ENCODE measurements at places on chromosomes 7 and 10.
A peak's percentile ranks its signal among the peaks of the same experiment; 100 is the strongest.

DNA sequence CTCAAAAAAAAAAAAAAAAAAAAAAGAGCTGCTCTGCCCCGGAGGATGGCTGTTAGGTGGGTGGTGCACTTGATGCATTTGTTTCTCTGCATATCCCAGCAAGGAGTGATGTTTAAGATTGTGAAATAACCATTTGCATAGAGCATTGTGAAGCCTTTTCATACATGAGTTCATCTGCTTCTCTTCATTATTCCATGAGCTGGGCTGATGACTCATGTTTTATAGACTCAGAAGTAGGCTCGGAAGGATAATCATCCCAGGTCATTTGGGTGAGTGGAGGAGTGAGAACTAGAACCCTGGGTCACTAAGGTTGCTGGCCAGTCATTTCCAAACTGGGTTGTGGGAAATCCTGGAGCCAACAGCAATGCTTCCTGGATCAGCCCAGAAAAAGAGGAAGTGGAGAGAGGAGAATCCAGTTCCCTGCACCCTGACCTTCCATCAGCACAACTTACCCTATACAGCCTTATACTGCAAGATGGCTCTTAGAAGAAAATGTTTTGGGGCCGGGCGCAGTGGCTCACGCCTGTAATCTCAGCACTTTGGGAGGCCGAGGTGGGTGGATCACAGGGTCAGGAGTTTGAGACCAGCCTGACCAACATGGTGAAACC lies 45.3 kb downstream of the TACC2 start:
- DNase-seq = peak; percentile 10

DNA sequence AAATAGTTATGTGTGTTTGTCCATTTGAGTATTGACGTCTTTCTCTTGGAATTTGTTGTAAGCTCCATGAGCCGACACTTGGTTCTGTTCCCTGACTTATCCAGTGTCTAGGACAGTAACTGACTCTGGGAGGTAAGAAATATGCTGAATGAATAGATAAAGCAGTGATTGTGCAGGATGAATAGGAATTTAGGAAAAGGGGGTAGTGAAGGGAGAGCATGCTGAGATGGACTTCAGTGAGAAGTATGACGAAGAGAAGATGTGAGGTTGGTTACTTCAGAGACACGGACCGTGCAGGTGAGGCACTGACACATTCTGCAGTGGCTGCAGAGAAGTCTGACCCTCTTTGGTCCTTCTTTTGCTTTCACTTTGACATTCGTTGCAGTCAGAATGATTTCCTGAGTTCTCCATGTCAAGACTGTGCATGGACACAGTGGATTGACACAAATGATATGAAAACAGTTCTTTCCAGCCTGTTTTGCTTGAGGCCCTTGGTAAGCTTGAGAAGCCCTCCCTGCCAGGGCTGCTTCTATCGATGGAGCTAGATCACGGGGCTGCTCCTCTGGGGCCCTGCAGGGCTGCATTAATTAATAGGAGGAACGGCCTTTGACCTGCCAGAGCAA lies 261.5 kb upstream of the SORCS1 start:
- DNase-seq = no peak

DNA sequence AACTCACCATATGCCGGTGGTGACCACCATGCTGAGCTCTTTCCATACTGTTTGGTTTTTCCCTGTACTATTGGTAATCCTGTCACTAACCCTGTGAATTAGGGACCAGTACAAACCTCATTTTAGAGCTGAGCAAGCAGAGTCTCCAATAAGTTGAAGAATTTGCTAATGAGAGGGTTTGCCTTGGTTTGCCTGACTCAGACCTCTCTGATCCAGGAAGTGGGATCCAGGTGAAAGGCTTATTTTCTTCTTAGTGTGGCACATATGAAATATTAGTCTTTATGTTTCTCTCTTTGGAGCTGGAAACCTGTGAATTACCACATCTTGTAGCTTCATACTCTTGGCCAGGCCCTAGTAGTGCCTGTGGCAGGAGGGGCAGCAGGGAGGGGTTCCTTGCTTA lies 114.1 kb upstream of the IGFBP3 start:
- DNase-seq = peak; percentile 44

DNA sequence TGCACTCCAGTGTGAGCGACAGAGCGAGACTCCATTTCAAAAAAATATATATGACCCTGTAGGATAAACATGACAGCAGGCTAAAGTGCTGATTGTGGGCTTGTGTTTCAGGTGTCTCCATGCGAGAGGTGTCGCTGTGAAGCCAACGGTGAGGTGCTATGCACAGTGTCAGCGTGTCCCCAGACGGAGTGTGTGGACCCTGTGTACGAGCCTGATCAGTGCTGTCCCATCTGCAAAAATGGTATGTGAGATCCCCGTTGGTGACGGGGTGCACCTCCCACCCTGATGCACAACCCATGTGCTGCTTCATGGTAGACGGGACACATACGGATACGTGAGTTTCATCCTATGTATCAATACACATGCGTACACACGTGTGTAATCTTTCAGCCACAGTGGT lies 29.2 kb downstream of the VWC2 start:
- DNase-seq = no peak

DNA sequence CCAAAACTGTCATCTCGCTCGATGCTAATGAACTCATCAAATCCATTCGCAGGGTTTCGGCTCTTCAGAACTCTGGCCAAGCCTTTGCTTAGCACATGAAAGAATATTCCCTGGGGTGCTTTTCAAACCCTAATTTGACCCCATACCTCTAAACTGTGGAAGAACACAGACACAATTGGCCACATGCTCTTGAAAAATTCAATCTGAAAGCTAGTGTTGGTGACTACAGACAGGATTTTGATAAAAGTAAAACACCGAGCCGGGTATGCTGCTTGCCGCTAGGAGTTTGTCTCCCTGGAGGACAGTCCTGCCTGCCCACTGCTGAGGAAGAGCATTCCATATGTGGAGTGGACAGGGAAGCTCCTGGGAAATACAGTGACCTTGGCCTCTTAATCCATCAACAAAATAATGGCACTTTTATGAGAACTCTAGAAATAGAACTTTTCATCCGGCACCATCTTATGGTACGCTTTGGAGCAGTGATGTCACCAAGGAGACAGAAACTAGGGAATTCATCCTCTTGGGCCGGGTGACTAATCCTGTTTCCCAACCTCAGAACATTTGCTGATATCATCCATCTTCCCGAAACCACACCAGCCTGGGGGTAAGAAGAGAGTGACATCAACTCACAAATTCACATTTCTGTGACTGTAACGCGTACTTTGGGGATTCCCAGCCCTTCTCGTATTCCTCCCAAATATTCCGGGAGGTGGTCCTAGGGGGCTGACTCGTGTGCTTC lies 34.2 kb downstream of the MTURN start:
- DNase-seq = peak; percentile 97

GRCh38 chr10:123502983-123503382 lies 163.2 kb upstream of the GPR26 start:
- DNase-seq = no peak

DNA sequence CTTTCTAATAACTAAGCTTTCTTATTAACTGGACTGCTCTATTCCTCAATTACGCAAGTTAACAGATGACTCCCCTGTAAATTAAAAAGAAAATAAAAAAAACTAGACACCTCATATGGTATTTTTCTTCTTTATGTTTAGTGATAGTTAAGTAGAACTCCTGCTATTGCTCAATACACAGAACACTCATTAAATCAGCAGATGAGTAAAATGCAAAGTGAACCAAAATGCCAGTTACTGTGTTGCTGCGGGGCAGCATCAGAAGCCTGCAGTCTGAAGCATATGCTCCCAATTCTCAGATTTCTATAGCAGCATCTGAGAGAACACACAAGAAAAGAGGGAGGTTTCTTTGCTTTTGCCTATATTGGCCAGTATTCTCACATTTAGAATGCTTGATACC lies 28.4 kb downstream of the CDK6 start:
- no peak for DNase-seq

GRCh38 chr7:137618748-137619147 lies 228.0 kb downstream of the DGKI start:
- DNase-seq = no peak

DNA sequence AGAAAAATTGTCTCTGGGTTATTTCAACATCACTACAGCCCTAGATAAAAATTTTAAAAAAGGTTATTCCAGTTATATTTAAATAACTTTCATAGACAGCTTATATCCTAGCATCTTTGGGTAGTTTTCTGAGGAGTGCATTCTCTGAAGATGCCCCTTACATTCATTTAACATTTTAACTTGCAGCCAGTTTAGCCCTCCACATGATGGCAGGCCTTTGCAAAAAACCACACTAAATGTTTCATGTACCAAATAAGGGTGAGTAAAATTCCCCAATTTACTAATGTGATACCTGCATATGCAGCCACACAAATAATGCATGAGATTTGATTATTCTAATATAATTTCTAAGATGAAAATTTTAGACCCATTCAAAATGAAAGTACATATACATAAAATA lies 108.4 kb upstream of the ZWINT start:
- no peak for DNase-seq

DNA sequence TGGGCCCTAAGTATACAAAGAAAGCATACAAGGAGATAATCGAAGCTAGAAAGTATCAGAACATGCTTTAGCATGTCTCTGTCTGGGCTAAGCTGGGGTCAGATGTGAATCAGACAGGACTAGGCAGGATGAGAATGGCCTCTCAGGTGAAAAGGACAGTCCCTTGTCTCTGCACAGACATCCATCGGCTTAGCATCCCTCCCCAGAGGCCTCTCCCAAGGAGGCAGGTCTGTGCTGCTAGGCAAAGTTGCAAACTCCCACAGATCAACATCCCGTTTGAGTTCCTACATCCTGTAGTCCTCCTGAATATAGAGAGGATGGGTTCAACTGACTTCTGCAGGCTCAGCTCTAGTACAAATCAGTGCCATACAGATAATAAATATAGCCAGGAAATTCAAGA lies 24.5 kb downstream of the CHST15 start:
- no peak for DNase-seq

DNA sequence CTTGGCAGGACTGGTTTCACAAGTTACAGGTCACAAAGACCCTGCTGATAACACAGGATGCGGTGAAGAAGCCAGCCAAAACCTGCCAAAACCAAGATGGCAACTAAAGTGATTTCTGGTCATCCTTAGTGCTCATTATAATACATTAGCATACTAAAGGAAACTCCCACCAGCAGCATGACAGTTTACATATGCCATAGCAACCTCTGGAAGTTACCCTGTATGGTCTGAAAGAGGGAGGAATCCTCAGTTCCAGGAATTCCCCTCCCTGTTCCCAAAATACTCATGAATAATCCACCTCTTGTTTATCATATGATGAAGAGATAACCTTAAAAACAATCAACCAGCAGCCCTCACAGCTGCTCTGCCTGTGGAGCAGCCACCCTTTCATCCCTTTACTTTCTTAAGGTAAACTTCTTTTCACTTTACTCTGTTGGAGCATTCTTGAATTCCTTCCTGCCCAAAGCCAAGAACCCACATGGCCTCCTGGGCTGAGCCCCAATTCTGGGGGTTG lies 21.9 kb downstream of the DPY19L1 start:
- no peak for DNase-seq

DNA sequence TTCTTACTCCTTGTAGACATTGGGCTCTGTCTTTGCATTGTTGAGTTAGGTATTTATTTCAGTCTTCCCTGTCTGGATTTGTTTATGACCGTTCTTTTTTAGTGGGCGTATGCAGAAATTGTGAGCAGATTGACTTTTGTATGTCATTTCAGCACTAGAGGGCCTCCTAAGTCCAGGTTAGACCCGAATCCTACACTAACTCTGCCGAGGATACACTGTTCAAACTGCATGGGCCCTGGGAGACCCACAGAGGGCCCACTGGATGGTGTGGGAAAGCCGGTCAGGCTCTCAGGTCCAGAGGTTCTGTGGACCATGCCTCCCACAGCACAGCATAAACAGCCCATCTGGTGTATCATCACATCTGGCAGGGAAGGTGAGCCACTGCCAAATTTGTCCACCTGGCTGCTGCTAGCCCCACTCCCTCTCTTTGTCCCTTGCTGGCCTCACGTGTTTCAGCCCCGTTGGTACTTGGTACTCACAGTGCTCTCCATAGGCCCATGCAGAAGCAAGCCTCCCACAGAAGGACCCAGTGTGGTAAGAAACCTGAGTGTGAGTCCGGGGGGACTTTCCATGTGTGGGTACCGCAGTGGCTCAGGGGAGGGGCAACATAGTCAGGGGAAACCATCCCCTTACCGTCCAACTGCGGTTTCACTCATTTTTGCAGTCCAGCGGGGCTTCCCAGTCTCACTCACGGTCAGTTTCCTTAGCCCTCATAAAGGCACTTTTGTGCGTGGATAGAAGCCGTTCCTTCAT lies 112.8 kb downstream of the APBB1IP start:
- peak; percentile 10 for DNase-seq

DNA sequence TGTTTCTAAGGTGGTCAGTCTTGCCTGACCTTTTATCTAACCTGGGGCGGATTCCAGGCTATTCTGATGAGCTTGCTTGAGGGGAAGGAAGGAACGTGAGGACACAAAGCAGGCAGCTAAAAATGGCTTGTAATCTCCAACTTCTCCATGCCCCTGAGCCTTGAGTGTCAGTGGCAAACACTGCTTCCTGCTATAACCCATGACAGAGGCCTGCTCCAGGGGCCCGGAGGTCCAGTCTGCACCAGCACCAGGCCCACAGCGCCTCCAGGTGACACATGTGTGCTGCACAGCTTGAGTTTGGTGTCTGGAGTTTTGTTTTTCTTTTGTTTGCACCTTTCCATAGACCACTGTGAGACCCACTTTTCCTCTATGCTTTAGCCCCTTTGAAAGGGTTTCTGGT lies 207.9 kb downstream of the PAXIP1 start:
- DNase-seq = peak; percentile 34

GRCh38 chr10:110457851-110458250 lies 39.9 kb upstream of the DUSP5 start:
- DNase-seq = no peak

GRCh38 chr10:29757551-29758297 lies 123.0 kb upstream of the SVIL start:
- DNase-seq = peak; percentile 52

DNA sequence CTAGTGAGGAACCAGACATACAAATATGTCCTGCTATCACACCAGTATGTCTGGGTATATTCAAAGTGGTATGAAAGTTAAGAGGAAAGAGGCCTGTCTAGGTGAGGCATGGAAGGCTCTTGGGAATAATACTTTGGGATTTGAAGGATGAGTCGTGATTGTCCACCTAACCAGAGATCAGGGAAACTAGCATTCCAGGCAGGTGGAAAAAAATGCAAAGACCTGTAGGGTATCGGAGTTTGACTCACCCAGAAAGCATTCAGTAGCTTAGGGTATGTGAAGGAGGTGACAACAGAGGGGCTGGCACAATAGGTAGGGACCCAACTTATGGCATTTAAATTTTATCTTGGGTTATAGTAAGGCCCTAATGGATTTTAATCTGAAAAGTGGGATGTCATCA lies 950 bp upstream of the GCC1 start:
- no peak for DNase-seq

- DNase-seq = no peak
Observed at GRCh38 chr7:133645884-133646391, 393.1 kb downstream of the EXOC4 start.

- DNase-seq = peak; percentile 83
Observed at GRCh38 chr10:7541137-7542087, 125.4 kb downstream of the ITIH5 start.
